ENCODE measurements at places on chromosomes 7 and 10.

GRCh38 chr10:63719226-63719856 is 198.1 kb downstream of the REEP3 start:
- peak; percentile 32 for DNase-seq

GRCh38 chr10:60461688-60462087 is 72.0 kb upstream of the ANK3 start:
- no peak for DNase-seq

- no peak for DNase-seq
Observed at GRCh38 chr7:20224025-20224424, 6.8 kb upstream of the MACC1 start.

- no peak for DNase-seq
Observed at GRCh38 chr10:7513455-7513854, 102.6 kb upstream of the SFMBT2 start.

- no peak for DNase-seq
Observed at GRCh38 chr7:28280516-28280915, 99.9 kb upstream of the JAZF1 start.

DNA sequence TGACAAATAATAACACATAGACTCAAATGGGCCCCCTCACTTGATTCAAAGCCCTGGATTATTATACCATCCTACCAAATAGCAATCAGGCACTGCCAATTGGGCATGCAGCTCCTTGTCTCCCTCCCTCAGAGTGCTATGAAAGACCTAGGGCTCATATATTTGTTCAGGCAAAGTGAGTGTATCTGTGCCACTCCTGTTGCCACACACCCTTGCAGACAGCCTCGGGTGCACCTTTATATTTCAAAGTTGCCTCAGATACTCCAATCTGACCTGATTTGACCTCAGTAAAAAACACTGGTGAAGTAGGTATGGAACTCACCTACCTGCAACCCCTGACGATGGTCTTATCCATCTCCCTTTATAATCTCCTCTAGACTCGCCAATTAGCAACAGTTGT is 3.0 kb upstream of the NAMPT start:
- no peak for DNase-seq

GRCh38 chr7:132192809-132193208 is 383.5 kb downstream of the PLXNA4 start:
- no peak for DNase-seq

GRCh38 chr10:73923935-73924598 is 13.1 kb downstream of the PLAU start:
- DNase-seq, result no peak

DNA sequence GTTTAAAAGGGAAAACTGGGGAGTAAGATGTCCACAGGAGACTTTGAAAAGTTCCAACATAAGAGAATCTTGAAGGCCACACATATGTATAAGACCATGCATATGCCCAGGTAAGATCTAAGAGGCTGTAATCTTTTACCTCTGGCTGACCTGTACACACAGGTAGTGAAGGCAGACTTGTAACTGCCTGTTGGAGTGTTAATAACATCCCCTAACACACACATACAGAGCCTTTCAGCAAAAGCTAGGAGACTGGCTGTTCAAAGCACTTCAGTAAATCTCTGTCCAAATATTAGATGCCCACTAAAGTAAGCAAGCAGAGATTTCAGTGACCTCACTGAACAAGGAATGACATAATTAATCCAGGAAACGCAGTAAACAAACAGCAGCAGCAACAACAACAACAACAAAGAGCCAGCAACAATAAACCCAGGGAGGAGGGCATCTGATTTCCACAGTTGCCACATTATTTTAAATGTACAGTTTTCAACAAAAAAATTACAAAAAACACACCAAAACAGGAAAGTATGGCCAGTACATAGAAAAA is 15.0 kb downstream of the CYP51A1 start:
- peak; percentile 97 for DNase-seq

DNA sequence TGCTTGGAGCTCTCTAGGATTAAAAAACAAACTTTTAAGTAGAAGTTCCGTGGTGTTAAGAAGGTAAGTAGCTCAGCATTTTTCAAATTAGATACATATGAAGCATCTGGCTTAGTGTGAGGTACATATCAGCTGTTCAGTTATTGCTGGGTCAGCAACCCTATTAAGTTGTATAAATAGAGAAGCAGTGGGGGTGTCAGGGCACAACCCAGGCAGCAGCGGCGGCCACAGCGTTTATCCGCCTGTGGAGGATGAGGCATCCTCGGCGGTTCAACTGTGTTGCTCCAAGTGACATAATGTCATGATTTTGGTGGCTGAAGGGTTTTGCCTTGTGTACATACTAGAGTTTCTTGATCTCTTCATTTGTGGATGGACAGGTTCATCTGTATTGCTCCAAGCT is 54.6 kb upstream of the KIF5B start:
- DNase-seq, result no peak

GRCh38 chr10:71092812-71093401 is 119.5 kb upstream of the UNC5B start:
- no peak for DNase-seq

DNA sequence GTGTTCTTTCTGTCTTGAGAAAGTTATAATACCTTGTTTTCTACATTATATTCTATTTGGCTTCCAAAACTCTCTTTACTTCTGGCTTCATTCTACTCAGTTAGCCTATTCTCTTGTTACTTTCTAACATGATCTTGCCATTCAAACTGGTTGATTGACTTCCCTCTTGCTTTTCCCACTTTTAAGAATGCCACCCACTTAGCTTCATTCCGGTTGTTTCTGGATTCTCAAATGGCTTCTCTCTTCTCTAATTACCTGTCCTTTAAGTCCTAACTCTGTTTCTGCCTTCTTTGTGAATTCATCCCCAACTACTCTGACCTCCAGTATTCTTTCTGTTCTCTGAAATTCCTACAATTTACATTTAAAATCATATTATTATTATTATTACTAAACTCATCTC is 52.0 kb downstream of the ANKIB1 start:
- DNase-seq, result peak; percentile 10

DNA sequence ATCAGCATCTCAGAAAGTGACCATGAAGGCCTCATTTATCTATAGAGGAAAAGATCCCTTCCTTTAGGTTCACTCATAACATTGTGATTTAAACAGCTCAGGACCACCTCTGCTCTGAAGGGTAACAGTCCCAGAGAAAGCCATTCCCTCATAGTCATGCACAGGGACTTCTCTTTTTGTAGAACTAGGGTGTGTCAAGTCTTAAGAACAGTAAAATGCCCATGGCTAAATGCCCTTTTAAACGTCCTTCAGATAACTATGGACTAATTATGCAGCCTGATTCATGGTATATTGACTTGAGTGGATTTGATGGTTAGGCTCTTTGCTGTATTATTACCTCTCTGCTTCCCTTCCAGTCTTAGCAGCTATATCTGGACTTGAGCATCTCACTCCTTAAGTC is 337.8 kb downstream of the SORCS1 start:
- no peak for DNase-seq

DNA sequence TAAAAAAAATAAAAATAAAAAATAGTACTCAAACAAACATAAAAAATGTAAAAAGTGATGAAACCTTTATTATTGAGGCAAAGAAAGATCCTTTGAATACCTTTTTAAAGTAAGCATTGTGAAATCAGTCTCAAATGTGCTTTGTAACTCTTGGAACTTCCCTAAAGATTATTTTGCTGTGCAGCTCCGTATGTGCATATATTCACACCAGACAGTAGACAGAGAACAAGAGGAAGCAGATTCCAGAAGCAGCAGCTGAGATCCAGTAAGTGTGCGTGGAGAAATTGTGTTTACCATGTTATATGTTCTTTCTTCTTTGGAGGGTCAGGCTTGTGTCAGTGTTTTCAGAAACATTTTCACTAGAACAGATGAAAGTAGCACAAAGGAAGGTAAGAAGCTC is 324.9 kb downstream of the AGMO start:
- DNase-seq, result no peak

- no peak for DNase-seq
Observed at GRCh38 chr10:124116771-124117510, 23.5 kb upstream of the CHST15 start.

- DNase-seq, result no peak
Observed at GRCh38 chr7:96719164-96719563, 9.5 kb upstream of the SEM1 start.

DNA sequence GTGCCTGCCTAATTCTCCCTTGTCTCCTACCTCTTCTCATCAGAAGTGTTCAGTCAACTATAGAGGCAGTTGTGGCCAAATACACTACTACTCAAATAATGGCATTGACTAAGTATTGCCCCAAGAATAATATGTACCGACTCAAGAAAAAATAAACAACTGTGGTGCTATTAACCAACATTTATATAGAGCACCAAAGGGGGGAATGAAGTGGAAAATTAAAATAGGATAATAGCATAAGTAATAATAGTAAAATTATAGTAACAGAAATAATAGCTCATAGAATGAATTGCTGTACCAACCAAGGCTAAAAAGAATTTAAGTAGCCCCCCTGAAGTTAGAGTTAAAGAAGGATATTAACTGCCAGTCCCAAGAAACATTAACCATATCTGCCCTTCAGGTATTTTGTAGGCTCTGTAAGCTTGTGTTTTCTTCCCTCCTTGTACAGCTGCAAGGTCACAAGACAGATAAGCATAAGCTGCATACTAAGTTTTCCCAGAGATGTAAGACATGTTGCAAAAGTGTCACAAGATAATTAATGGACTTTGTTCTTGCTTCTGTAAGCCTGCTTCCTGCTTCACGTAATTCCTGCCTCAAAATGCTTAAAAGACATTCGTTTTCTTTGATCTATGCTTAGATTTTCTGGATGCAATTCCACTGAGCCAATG is 10.9 kb upstream of the CYREN start:
- peak; percentile 20 for DNase-seq

DNA sequence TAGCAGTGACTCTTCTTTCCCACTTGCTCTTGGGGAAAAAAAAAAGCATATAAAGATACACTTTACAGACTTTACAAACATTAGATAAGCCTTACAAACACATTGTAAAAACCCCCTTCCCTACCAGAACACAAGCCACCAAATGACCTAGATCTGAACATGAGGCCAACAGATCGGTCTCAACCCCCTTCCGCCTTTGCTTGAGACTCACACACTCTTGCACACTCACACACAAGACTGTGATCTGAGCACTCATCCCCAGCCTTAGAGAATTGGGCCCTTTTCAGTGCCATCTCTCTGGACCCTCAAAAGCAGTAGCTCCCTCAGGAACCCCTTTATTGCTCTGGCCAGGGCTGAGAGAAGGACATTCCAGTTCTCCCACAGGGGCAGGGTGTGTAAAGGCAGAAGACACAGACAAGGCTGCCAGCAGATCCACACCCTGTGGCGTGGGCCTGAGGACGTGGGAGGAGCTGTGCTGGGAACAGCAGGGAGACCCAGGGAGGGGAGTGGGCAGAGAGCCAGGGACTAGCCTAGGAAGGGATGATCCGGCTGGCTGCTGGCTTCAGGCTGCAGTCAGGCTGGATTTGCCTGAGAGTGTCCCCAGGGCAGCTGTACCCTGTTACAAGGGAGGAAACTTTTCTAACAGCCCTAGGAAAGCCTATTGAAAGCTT is 206.7 kb downstream of the KIAA1217 start:
- peak; percentile 32 for DNase-seq
